ENCODE measurements at places on chromosomes 6 and 20.

GRCh38 chr20:48098866-48099265 lies 313.6 kb upstream of the SULF2 start:
- H3K4me1 ChIP-seq: no peaks in the 10 kb centered on the region
- H3K27me3 ChIP-seq: no peaks in the 10 kb centered on the region
- H3K36me3 ChIP-seq: no peaks in the 10 kb centered on the region
- H3K4me3 ChIP-seq: no peak overlapping the region
- no peak for DNase-seq

GRCh38 chr6:163698086-163698485 lies 283.6 kb downstream of the QKI start:
- no peaks in the 10 kb centered on the region for H3K27me3 ChIP-seq
- DNase-seq: no peak
- no peaks in the 10 kb centered on the region for H3K36me3 ChIP-seq
- no peaks in the 10 kb centered on the region for H3K4me1 ChIP-seq

DNA sequence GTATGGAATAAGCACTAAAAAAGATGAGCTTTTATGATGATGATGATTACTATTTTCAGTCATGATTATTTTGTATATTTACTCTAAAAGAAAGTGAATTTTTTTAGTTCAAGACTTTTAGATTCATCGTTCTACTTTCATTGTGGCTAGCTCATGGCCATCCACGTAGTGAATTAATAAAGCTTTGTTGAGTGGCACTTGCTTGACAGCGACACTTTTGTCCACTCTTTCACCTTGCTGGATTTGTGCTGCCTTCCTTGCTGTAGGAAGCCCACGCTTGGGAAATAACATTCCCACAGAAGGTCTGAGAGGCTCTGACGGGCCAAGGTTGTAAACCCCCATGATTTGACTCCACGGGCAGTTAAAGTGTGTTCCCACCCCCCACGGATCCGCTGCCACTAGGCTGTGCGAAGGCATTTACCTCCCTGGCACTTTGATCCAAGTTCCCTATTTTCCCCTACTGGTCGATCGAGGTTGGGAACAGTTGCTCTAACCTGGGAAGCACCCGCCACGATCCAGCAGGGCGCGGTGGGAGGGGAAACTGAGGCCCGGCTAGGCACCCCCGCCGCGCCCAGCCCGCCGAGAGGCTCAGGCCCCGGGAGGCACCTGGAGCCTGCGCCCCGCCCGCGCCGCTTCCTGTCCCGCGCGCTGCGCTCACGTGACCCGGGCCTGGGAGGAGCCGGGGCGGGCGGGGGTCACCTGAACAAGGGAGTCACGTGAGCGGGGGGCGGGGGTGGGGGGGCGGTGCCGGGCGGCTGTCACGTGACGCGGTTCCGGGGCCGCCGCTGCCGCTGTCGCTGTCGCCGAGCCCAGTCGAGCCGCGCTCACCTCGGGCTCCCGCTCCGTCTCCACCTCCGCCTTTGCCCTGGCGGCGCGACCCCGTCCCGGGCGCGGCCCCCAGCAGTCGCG lies at the start of gene IGF2R:
TSS of gene IGF2R (plus strand) at position 788 of the 909 bp plus-strand sequence. CDS start 165 bp downstream, outside the sequence.
- peak within 1 kb of the TSS; percentile 79 for H3K4me3 ChIP-seq
- no peaks in the 10 kb centered on the region for H3K36me3 ChIP-seq
- H3K27me3 ChIP-seq: no peaks in the 10 kb centered on the region
- peaks cover 41% of the 10 kb centered on the region for H3K4me1 ChIP-seq
- peak; percentile 95 for DNase-seq

- H3K36me3 ChIP-seq: no peaks in the 10 kb centered on the region
- H3K4me1 ChIP-seq: peaks cover 15% of the 10 kb centered on the region
- no peaks in the 10 kb centered on the region for H3K27me3 ChIP-seq
- no peak overlapping the region for H3K4me3 ChIP-seq
These were observed 157.6 kb downstream of the NFATC2 start for GRCh38 chr20:51384875-51385274.

GRCh38 chr20:35992713-35993335 lies 24.4 kb downstream of the CNBD2 start:
- H3K4me3 ChIP-seq: no peak overlapping the region

DNA sequence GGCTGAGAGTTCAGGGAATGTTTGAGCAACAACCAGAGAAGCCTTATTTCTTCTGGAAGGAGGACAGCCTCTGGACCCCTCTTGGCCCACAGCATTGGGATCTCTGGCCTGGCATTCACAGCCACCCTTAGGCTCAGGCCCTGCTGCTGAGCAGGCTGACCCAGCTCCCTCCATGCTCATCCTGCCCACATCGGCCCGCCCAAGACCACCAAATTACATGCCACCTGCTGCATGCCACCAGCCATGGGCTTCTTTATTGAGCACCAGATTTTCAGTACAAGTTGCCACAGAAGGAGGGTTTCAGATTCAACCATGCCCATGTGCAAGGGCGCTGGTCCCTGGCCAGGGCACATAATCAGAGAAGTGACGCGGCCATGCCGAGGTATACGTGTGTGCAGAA lies 32.2 kb downstream of the ADA start:
- peaks cover 44% of the 10 kb centered on the region for H3K36me3 ChIP-seq
- H3K4me1 ChIP-seq: peaks cover 26% of the 10 kb centered on the region
- DNase-seq: no peak
- H3K27me3 ChIP-seq: no peaks in the 10 kb centered on the region
- no peak overlapping the region for H3K4me3 ChIP-seq

DNA sequence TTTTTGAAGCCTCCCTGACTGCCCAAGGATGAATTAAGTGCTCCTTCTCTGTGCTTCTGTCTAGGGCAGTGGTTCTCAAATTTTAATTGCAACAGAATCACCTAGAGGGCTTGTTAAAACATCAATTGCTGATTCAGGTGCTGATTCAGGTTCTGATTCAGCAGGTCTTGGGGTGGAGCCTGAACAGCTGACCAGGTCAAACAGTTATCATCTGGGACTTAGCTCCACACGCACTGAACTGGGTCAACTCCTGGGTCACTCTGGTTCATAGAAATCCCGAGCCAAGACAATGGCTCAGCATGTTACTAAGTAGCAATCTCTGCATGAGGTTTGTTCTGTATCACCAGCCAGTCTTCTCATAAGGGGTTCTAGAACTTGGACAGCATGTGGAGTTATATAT lies 192.3 kb downstream of the GJA1 start:
- no peaks in the 10 kb centered on the region for H3K36me3 ChIP-seq
- H3K4me1 ChIP-seq: no peaks in the 10 kb centered on the region
- H3K4me3 ChIP-seq: no peak overlapping the region
- no peak overlapping the region for H3K27ac ChIP-seq
- peak; percentile 12 for DNase-seq
- no peaks in the 10 kb centered on the region for H3K27me3 ChIP-seq

DNA sequence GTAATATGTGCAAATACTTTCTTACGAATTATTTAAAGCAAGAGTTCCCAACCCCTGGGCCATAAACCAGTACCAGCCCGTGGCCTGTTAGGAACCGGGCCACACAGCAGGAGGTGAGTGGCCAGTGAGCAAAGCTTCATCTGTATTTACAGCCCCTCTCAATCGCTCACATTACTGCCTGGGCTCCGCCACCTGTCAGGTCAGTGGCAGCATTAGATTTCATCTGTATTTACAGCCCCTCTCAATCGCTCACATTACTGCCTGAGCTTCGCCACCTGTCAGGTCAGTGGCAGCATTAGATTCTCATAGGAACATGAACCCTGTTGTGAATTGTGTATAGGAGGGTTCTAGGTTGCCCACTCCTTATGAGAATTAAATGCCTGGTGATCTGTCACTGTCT lies 142.0 kb downstream of the RNASET2 start:
- H3K27ac ChIP-seq: no peak overlapping the region
- no peaks in the 10 kb centered on the region for H3K4me1 ChIP-seq
- H3K36me3 ChIP-seq: no peaks in the 10 kb centered on the region
- no peak for DNase-seq

DNA sequence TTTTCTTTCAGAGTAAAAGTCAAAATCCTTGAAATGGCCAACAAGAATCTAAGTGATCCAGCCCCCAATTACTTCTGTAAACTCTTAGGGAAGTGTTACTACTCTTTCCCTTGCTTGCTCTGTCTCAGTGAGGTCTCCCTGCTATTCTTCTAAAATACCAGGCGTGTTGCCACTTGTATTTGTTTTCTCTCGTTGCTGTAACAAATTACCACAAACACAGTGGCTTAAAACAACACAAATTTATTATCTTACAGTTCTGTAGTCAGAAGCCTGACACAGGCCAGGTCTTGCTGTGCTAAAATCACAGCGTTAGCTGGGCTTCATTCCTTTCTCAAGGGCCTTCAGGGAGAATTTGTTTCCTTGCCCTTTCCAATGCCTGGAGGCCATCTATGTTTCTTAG lies 59.9 kb downstream of the HECA start:
- no peak for DNase-seq
- no peaks in the 10 kb centered on the region for H3K4me1 ChIP-seq
- H3K27ac ChIP-seq: no peak overlapping the region

GRCh38 chr20:49516916-49517804 lies 34.7 kb upstream of the KCNB1 start:
- H3K4me1 ChIP-seq: peaks cover 12% of the 10 kb centered on the region
- H3K4me3 ChIP-seq: no peak overlapping the region
- no peaks in the 10 kb centered on the region for H3K36me3 ChIP-seq
- H3K27me3 ChIP-seq: no peaks in the 10 kb centered on the region

- H3K27me3 ChIP-seq: no peaks in the 10 kb centered on the region
- no peak overlapping the region for H3K4me3 ChIP-seq
- H3K4me1 ChIP-seq: no peaks in the 10 kb centered on the region
- H3K27ac ChIP-seq: no peak overlapping the region
- H3K36me3 ChIP-seq: no peaks in the 10 kb centered on the region
- DNase-seq: no peak
These were observed 22.4 kb downstream of the SDCBP2 start for GRCh38 chr20:1306316-1307135.

- no peaks in the 10 kb centered on the region for H3K36me3 ChIP-seq
- no peaks in the 10 kb centered on the region for H3K27me3 ChIP-seq
- no peak overlapping the region for H3K27ac ChIP-seq
- no peak overlapping the region for H3K4me3 ChIP-seq
- H3K4me1 ChIP-seq: no peaks in the 10 kb centered on the region
These were observed 735.1 kb upstream of the MARCKS start for GRCh38 chr6:113122060-113122459.

GRCh38 chr6:154805288-154805911 lies 72.2 kb downstream of the SCAF8 start:
- H3K27me3 ChIP-seq: no peaks in the 10 kb centered on the region
- DNase-seq: no peak
- no peak overlapping the region for H3K4me3 ChIP-seq
- no peak overlapping the region for H3K27ac ChIP-seq
